ENCODE measurements at places on chromosomes 12 and 14. TPM values are rescaled to one million over a fixed set of nuclear protein-coding genes. Genes with fewer than 3 reads are reported as not detected.

GRCh38 chr14:68684466-68685418 lies 108.1 kb downstream of the ZFP36L1 start:
- no peak for DNase-seq

GRCh38 chr12:7108003-7108795 lies 815 bp downstream of the C1RL start:
- peak; percentile 35 for DNase-seq

DNA sequence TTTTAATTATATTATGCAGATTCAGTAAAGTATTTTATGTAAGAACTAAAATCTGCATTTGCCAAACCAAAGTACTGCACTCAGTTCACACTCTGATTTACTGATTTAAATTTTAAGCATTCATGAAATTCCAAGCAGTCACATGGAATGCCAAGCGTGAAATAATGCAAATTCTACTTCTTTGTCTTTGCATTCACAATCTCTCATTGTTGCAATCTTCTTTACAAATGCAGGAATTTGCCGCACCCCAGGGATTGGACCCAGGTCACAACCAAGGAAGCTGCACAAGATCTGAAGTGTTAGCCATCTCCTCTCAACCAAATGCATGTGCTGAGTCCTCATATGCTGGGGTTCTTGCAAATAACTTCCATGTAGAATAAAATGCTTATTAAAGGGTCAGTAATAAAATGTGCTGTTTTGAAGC lies 71.9 kb downstream of the TUNAR start:
- no peak for DNase-seq

- no peak for DNase-seq
Observed at GRCh38 chr14:37142835-37143401, 29.5 kb downstream of the SLC25A21 start.

GRCh38 chr14:68941820-68942219 lies 37.3 kb downstream of the ACTN1 start:
- DNase-seq = no peak

PLEKHG7 gene
- not detected for total RNA-seq

OR6C68 gene
- total RNA-seq = not detected

RNASE1 gene
- total RNA-seq = 922 TPM

NKX2-8 gene
- not detected for total RNA-seq

TAS2R42 gene
- not detected for total RNA-seq

TXNDC16 gene
- 8.1 TPM for total RNA-seq
